ENCODE measurements at places on chromosomes 2 and 18.

DNA sequence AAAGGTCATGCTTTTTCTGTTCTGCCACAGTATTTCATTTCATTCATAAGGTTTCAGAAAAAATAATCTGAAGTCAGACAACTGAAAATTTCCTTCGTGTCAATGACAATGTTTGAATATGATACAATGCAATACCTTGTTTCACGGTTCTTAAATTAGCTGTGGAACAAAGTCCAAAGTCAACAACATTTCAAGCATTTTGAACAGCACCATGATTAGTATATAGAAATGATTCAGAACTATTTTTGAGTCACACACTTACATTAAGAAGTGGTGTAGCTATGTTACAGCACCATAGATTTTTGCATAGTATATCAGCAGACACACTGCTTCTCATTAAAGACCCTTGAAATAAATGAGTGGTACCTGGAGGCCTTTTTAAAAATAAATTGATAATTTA lies 178.3 kb upstream of the DSEL start:
- DNase-seq = no peak

- DNase-seq = no peak
Measured at GRCh38 chr2:28291811-28292440, 100.7 kb upstream of the FOSL2 start.

- no peak for DNase-seq
Measured at GRCh38 chr2:64837116-64837731, 152.0 kb upstream of the SLC1A4 start.

DNA sequence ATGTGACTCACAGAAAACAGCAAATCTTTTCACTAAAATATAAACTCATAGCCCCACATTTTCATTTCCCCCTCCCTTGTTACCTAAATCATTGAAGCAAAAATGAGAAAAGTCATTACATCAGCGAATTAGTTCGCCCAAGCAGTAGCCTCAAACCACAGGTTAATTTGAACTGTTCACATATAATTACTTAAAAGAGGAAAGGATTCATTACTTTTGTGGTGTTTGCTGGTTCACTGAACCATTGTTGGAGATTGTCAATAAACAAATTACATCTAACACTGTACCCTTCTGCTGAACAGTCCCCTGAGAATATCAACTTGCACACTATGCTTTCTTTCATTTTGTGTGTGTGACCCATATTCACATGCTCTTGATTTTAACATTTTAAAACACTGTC lies 238.7 kb downstream of the ERBB4 start:
- DNase-seq = no peak

DNA sequence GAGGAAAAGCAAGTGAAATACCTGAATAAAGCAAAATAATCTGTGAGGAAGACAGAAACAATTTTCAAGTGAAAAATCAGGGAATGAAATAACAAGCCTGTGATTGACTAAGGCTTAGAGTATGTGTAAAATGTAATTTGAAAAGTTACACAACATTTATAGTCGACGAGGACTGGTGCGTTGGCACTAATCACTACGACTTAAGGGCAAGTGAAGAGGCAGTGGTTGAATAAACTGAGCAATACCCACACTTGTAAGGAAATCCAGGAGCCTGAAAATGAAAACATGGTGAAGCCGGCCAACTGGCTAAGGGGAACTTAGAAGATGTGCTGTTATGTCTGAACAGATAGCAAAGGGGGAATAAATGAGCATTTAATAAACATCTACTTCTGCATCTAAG lies 13.4 kb downstream of the DOK1 start:
- DNase-seq = no peak

- DNase-seq = no peak
Measured at GRCh38 chr2:46308081-46308480, 10.9 kb downstream of the EPAS1 start.

DNA sequence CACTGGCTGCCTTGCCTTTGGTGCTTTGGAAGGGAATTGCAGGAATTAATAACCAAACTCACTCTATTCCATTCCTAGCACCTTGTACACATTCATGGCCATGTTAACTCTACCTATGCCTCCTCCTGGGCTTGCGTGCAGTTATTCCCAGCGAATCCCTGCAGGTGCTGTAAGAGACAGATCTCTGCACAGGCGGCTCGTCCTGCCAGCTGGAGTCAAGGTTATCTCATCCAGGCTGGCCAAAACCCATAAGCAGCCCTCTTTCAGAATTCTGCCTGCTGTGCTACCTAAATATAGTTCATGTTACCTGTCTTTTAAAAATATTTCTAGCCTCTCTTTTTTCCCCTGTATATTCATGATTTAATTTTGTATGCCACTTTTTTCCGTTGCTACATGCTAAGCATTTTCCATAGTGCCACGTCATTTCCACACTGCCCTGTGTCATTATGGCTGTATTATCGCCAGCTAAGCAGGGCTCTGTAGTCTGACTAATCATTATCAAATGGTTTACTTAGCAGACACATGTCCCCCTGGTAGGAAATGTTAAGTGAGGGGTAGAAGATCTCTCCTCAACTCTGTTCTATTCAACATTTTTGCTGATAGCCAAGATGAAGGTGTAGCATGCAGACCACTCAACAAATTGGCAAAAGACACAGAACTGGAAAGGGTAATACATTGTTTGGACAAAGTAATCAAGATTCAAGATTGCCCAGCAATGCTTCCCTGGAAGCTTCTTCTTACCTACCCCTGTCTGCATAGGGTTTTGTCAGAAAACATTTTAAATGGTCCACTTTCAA lies 79.7 kb upstream of the TAF1B start:
- DNase-seq = no peak

DNA sequence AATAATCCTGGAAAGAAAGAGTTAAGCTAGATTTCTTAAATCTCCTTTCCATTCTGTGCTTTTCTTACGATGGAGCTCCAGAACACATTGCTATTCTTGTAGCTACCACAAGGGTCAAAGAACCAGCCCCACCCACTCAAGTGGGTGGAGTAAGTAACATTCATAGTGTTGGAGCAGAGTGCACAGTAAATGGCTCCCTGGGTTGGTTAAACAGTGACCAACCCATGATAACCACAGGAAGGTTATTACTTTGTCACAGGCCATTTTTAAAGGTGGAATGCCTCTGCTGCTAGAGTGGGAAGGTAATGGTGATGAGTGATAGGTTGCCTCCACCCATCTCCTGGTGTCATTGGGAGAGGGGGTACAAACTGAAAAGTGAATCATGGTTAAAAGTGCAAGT lies 13.9 kb downstream of the ARPC2 start:
- no peak for DNase-seq

DNA sequence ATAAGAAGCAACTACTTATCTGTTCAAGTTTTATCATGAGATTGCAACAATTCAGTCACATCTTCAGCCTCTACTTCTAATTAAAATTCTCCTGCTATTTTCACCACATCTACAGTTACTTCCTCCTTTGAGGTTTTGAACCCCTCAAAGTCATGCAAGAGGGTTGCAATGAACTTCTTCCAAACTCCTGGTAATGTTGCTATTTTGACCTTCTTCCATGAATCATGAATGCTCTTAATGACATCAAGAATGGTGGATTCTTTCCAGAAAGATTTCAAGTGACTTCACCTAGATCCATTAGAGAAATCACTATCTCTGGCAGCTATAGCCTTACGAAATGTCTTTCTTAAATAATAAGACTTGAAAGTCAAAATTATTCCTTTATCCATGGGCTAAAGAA lies 1052.8 kb upstream of the NRXN1 start:
- no peak for DNase-seq

DNA sequence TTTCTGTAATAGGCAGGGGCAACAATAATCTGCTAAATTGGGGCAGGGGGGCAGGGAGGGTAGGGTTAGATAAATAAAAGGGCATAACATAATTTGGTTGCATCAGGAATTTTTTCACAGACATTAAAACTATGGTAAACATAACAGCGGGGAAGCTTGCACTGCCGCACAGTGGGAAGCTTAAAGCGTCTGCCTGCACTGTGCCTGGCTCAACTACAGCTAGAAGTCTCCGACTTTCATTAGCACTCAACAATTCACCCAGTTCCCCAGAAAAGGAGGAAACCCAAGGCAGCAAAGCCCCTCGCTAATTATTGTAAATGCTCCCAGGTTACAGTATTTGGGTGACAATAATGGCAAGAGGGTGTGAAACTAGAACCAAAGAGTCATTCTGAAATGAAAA lies 562.9 kb downstream of the ARHGAP15 start:
- no peak for DNase-seq

DNA sequence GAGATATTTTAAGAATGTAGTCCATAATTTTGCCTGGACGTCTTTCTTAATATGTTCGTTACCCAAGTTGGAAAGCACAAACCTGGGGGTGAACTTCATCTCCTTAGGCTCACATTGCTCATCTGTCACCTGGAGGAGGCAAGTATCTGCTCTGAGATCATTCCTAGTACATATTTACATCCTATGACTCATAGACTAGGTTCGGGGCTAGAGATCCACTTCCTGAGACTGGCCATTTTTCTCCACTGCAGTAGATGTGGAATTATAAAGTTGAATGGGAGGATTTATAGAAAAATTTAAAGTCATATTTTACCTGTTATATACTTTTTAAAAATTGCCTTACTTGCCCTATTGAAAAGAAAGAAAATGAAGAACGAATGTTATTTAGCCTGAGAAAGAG lies 77.5 kb upstream of the PROKR1 start:
- no peak for DNase-seq

DNA sequence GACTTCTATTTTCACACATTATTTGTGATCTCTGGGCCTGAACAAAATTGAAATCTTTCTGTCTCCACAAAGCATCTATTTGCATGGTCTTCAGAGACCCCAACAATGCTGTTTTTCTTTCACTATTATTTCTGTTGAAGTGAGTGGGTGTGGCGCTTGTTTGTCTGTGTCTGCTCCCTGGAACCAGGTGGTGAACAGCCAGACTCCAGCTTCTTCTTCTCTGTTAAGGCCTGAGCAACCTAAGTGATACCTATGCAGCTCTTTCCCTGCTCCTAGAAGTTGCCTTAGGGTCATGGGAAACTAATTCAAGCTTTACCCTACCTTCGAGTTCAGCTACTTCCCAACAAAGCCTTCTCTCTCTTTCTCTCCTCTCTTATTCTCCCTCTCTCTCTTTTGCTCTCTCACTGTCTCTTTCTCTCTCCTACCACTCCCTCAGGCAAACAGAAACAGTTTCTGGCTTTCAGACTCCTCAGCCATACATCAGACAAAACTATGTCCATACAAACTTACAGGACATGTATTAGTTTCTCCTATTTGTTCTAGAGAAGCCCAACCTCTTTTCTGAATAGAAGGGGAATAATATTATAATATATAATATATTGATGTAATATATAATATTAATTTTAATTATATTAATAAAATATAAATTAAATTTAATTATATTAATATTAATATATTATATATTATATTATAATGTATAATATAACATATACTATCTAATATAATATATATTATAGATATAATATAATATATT lies 552.5 kb downstream of the DSC3 start:
- DNase-seq = no peak

- DNase-seq = no peak
Measured at GRCh38 chr2:78077633-78078032, 555.5 kb upstream of the LRRTM4 start.

DNA sequence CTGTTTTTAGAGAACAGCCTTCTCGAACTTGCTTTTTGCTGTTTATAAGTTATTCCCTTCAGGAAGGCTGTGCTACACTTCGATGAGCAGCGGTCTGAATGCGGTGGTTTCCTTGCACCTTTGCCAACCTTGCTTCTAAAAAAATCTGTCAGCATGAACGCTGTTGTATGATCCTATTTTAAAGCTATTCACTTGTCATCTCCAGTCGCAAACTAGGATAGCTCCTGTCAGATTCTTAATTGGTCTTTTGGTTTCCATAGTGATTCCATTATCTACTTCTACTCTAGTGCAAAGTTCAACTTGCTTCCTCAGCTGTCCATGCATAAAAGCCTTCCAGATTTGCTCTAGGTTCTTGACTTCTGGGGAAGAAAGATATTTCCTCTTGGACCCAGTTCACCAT lies 76.3 kb upstream of the GALNT3 start:
- DNase-seq = no peak

DNA sequence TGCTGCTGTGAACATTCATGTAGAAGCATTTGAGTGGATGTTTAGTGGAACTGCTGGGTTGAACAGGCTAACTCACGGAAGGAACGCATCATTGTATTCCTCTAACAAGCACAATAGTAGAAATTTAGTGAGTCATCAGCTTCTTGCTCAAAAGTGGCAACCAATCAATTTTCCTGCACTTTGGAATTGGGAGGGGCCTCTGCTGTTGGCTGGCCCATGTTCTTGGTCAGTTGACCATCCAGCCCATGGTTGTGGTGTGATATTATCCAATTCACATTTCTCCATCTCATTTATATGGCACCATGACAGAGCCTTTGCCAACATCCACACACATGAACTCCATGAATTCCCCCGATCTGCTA lies 95.0 kb downstream of the TNFRSF11A start:
- no peak for DNase-seq

DNA sequence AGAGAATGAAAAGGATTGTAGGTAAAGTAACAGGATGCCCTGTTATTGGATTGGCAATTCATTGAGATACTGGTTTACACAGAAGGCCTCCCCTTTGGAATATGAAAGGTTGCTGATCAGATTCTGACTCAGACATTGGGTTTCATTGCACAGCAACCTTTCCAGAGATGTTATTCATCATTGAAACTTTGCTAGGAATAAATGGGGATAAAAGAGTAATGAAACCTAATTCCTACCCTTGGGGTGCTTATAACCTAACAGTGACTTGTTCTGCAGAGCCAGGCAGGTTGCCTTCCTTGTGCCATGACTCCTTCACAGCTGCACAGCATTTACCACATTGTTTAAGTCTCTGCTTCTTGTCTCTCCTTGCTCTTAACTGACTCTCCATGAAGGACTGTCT lies 5.0 kb downstream of the NAB1 start:
- no peak for DNase-seq
